Activated CD4-positive, alpha-beta T cell treated with anti-CD3 and anti-CD28 coated beads for 24 hours (primary cell): ENCODE measurements at places on chromosomes 11 and 22.

GRCh38 chr11:59271247-59271755 is 58.6 kb upstream of the MPEG1 start:
- DNase-seq = no peak

- DNase-seq = no peak
Measured at GRCh38 chr22:48313175-48313830, 1514.4 kb downstream of the BRD1 start.

DNA sequence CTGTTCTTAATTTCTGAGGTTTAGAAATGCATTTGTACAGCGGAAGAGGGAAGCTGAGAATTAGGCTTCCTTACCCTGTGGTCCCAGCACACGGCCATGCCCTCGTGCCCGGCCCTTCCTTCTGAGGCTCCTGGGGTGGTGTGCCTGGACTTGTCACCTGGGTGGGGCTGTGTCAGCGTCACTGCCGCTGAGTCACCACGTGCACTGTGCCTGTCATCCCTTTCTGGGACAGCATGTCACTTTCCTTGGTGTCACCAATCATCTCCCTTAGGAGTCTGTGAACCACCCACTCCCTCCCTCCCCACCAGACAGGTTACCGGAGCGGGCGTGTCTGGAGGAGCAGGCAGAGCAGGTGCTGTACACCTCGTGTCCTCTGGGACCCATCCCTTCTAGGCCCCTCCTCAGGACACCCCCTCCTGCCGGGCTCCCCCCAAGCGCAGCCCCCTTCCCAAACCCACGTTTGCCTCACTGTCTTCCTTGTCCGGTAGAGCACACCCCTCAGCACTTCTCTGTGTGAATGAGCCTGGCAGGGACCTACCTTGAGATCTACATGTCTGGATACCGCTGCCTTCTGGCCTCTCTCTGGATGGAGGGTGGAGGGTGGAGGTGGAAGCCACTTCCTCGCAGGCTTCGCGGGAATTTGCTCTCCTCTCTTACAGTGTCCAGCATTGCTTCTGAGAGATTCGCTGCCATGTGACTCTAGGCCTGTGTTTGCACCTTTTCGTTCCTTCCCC is 367.6 kb downstream of the TBC1D22A start:
- no peak for DNase-seq

DNA sequence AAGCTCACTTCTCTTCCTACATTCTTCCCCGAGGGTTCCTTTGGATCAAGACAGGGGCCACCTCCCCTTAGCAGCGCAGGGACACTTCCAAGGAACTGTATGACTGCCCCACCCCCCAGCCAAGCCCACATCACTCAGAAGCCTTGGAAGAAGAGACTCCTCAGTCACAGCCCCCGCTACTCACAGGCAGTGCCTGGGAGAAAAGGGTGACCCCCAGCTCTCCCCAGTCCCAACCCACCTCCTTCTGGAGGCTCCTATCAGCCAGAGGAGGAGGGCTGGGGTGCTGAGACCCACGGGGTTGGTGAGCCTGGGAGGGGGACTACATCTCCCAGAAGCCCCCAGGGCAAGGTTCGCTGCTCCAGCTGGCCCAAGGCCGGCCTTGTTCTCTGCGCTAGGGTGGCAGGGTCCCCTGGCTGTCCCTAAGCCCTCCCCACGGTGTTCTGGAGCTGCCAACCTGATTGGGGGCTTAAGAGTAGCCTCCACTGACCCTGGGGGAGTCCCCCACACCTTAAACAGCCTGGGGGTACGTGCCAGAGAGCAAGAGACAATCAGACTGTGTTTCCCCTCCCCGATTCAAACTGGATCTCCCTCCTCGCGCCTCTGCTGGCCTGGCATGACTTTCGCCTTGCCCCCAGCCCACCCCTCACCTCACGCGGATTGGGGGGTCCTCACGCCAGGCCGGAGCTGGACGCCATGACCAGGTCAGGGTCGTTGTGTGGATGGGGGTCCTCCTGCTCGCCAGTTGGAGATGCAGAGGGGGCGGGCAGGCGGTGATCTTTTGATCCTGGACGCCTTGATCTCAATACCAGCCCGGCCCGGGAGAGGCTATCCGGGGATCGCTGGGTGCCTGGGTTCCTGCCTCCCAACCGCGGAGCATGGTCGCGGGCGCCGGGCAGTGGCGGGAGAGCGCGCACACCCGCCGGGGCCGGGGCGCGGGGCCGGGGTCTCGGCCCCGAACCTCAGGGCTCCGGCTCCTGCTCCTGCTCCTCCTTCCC is 838 bp downstream of the BCL9L start:
- DNase-seq = no peak

- peak; percentile 25 for DNase-seq
Measured at GRCh38 chr22:32723643-32724042, 77.9 kb upstream of the TIMP3 start.

DNA sequence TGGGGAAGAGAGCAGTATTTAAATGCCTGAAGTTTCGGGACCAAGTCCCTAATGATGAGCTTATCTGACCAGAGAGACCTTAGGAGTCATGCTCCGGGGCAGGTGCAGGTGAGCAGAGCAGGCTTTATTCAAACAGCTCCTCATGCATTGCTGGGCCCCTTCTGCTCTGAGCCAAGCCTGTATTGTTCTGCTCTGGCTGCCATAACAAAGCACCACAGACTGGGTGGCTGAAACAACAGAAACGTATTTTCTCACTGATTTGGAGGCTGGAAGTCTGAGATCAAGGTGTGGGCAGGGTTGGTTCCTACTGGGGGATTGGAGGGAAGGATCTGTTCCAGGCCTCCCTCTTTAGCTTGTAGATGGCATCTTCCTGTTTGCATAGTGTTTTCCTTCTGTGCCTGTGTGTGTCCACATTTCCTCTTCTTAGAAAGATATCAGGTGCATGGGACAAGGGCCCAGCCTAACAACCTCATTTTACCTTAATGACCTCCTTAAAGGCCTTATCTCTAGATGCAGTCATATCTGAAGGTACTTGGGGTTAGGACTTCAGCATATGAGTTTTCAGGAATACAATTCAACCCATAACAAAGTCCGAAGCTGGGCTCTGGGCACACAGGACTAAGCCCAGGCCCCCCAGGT is 97.1 kb upstream of the PARVA start:
- DNase-seq = no peak

- DNase-seq = peak; percentile 15
Measured at GRCh38 chr11:32891657-32892354, 805 bp upstream of the QSER1 start.

GRCh38 chr11:85184721-85185120 is 442.4 kb downstream of the DLG2 start:
- DNase-seq = no peak

GRCh38 chr22:31734512-31734911 is 15.4 kb downstream of the PRR14L start:
- no peak for DNase-seq

- DNase-seq = no peak
Measured at GRCh38 chr22:36227396-36227795, 11.9 kb downstream of the APOL2 start.

- no peak for DNase-seq
Measured at GRCh38 chr11:95341221-95341620, 110.2 kb upstream of the SESN3 start.

GRCh38 chr11:132913886-132914285 is 618.4 kb downstream of the OPCML start:
- DNase-seq = no peak

DNA sequence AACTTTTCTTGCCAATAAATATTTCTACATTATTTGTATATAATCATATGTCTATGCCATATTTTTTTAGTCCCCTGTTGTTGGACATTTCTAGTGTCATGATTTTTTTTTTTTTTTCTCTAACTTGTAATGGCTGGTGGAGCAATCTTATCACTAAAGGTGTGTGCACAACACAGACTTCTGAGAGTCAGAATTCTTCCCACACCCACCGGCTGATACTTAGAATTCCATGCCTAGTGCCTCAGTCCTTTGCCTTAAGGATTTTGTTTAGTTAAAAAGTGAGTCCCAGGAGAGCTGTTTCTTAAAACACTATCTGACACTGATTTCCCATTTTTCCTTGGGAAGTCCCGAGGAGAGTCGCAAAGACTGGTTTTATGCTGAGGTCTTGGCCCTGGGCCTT is 87.7 kb upstream of the BARX2 start:
- DNase-seq = no peak

GRCh38 chr11:27703481-27703880 is 3.2 kb upstream of the BDNF start:
- no peak for DNase-seq

DNA sequence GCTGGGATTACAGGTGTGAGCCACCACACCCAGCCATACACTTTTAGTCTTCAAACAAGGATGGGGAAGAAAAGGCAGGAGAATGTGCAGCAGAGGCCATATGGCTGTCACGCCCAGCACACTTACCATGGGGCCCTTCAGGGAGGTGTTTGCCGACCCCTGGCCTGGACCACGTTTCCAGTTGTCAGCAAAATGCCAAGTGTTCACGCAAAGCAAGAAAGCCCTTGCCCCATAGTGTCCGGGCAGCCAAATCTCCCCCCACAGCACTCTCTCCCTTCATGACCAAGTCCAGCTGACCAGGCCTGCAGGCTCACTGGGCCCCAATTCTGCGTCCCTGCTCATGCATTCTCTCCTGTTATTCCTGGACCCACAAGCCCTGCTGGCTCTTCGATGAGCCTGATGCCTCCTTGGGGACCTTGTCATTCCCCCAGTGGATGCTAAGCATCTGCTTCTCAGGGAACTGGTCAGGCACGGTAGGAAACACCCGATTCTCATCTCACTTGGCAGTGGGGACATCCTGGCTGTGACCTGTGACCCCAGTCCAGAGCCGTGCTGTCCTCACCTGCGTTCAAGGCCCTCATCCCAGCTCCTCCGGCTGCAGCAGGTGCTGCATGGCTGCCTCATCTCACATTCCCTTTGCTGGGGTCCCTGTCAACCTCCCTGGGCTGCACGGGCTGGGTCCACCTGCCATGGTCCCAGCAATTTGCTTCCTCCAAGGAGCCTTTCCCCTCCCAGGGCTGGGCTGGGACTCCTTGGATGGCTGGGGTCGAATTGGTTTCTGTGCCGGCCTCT is 96.4 kb downstream of the CTTN start:
- DNase-seq = no peak

- DNase-seq = no peak
Measured at GRCh38 chr11:121485216-121485615, 32.4 kb upstream of the SORL1-AS1 start.

DNA sequence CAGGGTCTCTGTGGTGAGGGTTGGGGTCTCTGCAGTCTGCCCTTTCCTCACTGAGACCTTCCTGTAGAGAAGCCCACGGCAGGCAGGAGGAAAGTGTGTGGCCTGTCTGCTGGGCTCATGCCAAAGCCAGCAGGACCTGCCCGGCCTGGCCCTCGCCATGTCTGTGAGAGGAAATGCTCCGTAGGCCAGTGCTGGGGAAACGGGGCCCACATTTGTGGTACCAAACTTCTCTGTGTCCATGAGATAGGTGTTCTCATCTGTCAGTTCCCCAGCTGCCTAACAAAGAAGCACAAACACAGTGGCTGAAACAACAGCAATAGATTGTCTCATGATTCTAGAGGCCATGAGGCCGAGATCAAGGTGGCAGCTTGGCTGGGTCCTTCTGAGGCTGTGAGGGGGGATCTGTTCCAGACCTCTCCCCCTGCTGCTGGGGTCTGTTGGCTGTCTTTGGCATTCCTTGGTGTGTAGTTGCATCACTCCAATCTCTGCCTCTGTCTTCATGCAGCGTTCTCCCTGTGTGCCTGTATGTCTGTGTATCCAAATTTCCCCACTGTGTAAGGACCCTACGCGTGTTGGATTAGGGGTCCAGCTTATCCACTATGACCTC is 772.5 kb downstream of the TBC1D22A start:
- DNase-seq = no peak

- DNase-seq = no peak
Measured at GRCh38 chr11:134362192-134362901, 30.6 kb downstream of the GLB1L2 start.

- DNase-seq = no peak
Measured at GRCh38 chr11:32538804-32539203, 44.8 kb upstream of the EIF3M start.

- DNase-seq = no peak
Measured at GRCh38 chr11:38060920-38061319, 1462.9 kb upstream of the RAG2 start.

DNA sequence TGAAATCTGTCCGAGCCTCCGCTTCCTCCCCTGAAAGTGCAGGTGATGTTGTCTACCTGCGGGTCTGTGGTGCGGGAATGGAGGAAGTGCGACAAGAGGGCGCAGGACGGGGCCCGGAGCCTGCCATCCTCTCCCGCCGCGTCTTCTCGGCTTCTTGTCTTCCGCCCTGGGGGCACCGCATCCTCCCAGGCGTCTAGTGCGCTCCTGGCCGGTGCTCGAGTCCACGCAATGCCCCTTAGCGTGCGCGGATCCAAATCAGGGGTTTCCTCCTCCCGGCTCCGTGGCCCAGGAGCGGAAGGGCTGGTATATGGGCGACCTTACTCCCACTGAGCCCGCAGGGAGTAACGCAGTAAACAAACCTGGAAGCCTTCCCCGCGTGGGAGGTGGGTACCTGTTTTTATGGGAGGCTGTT is 405 bp downstream of the SFI1 start:
- DNase-seq = no peak

GRCh38 chr22:17830043-17830961 is 56.0 kb upstream of the BID start:
- DNase-seq = peak; percentile 73

- no peak for DNase-seq
Measured at GRCh38 chr11:126134461-126135155, 71.9 kb upstream of the CDON start.
